ENCODE measurements at places on chromosomes 1 and 21.

- DNase-seq = no peak
Observed at GRCh38 chr1:226640321-226641136, 92.0 kb downstream of the STUM start.

DNA sequence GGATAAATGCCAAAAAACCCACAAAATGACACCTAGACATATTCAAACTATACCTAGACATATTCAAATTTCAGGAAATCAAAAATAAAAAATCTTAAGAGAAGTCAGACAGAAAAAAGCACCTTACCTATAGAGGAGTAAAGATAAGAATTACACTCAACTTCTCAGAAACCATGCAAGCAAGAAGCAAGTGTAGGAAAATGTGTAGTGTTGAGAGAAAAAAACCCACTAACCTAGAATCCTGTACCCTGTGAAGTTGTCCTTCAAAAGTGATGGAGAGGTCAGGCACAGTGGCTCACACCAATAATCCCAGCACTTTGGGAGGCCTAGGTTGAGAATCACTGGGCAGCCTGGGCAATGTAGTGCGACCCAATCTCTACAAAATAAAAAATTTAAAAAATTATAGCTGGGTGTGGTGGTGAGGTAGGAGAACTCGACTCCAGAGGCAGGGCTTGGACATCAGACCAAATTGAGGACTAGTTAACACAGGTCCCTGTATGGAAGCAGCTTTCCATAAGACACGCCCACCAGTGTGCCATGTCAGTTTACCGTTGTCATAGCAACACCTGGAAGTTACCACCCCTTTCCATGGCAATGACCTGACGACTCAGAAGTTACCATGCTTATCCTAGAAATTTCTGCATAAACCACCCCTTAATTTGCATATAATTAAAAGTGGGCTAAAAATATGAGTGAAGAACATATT lies 20.7 kb downstream of the PDIK1L start:
- no peak for DNase-seq

GRCh38 chr1:3547055-3548005 lies 64.0 kb downstream of the MEGF6 start:
- no peak for DNase-seq

GRCh38 chr1:235012436-235013210 lies 116.0 kb downstream of the TOMM20 start:
- no peak for DNase-seq

- DNase-seq = no peak
Observed at GRCh38 chr1:230054092-230054749, 12.8 kb upstream of the GALNT2 start.

DNA sequence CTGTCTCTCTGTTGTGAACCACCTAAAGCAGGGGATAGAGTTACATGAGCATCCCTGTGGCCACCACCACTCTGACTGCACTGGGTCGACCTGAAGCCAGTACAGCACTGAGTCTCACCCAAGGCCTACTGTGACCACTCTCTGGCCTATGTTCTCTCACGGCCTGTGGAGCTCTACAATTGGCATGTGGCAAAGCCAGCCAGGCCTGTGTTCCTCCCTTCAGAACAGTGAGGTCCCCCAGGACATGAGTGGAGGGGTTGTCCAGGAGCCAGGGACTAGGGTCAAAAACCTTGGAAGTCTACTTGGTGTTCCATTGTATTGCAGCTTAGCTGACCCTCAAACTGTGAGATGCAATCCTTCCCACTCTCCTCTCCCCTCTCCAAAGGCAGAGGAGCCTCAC lies 42.7 kb upstream of the FMO3 start:
- DNase-seq = no peak

- no peak for DNase-seq
Observed at GRCh38 chr1:228884615-228885566, 149.6 kb downstream of the RHOU start.

GRCh38 chr1:116771997-116772647 lies 17.9 kb downstream of the CD2 start:
- DNase-seq = no peak

DNA sequence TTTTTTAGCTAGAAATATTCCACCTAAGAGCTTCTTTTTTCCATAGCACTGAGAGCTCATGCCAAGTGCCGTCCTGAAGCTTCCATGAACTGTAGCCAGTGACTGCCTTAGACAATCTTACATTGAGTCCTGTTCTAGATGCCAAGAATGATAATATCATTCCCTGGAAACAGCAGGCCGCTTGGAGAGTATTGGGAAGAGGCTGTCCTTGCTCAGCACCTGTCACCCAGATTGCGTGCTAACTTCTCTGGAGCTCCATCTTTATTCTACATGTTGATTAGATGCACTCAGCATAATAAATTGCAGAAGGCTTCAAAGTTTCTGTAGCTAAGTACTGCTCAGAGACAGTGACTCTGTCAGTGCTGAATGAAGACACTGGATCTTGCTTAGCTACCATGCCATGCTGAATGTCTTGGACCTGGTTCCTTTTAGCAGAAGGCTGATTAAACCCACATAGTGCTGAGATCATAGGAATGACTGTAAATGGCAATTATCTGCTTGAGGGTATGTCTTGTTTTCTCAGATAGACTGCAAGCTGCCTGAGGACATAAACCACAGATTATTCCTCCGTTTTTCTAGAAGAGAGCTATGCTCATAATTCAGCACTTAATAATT lies 83.1 kb upstream of the IRF2BP2 start:
- no peak for DNase-seq

GRCh38 chr1:52917156-52917555 lies 4.4 kb downstream of the ECHDC2 start:
- DNase-seq = no peak

DNA sequence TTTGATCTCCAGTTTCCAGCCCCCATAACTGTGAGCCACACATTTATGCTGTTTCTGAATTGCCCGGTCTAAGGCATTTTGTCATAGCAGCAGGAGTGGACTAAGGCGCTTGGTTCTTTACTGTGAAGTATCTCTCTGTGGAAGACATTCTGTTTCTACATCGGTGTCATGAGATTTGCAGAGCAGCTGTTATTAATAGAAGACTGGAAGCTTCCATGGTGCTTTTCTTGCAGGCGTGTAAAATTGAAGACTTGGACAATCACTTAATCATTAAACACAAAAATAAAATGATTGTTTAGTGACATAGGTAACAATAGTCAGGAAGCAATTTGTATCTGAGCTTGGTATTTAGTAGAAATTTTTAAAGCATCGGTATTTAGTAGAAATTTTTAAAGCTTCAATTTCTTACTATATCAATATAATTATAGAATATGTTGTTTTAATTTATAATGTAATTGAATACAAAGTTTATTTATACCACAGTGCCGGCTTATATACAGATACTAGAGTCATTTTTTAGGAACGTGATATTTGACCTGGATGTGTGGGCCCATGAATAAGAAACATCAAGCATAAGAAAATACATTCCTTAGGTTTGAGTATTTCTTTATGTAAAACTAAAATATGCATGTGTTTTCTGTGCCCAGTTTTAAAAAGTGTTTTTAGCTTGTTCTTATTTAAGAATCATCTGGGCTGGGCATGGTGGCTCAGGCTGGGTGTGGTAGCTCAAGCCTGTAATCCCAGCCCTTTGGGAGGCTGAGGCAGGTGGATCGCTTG lies 60.6 kb upstream of the COL6A1 start:
- DNase-seq = no peak

GRCh38 chr1:232767305-232768074 lies 37.7 kb upstream of the MAP10 start:
- DNase-seq = no peak

GRCh38 chr1:27632387-27633297 lies 2.3 kb downstream of the FGR start:
- peak; percentile 8 for DNase-seq

DNA sequence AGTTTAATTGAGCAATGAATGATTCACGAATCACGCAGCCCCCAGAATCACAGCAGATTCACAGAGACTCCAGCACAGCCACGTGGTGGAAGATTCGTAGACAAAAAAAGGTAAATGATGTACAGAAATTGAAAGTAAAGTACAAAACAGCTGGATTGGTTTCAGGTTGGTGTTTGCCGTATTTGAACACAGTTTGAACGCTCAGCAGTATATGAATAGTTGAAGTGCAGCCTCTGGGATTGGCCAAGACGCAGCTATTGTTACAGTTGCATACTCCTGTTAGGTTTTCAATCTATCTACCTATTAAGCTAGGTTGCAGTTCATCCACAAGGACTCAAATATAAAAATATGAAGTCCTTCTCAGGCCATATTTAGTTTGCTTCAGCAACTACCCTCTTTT lies 3.1 kb upstream of the MRPL55 start:
- no peak for DNase-seq

DNA sequence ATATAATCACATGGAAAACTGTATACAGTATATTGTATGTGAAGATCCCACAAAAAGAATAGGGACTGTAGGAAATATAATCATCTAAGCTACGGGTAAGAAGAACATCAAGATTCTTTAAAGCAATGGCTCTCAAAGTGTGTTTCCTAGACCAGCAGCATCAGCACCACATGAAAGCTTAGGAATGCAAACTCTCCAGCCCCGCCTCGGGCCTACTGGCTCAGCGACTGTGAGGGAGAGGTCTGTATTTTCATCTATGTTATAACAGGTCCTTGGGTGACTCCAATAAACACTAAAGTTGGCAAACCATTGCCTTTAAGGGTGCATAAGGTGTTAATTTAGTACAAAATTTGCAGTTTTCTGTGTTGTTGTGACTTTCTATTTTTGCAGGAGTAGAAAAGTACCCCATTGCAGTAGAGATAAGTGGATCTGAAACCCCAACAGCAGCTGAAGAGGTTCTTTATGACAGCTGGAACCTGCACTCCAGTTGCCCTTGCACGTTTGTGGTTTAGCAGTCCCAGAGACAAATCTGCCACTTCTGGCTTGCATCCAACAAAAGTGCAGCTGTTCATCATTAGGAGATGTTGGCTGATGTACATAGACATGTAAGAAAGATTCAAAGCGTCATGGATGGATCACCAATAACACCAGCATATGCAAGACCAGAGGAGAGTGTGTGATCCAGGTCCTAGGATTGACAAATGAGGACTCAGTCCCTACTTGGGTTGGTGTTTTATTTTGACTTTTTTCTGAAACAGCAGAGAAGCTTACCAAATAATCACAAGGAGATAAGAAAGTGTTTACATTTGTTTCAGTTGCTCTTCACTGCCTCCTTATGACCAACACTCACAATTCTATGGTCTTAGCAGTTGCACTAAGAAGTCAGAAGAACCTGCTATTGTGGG lies 15.9 kb upstream of the IFNAR1 start:
- DNase-seq = peak; percentile 36

DNA sequence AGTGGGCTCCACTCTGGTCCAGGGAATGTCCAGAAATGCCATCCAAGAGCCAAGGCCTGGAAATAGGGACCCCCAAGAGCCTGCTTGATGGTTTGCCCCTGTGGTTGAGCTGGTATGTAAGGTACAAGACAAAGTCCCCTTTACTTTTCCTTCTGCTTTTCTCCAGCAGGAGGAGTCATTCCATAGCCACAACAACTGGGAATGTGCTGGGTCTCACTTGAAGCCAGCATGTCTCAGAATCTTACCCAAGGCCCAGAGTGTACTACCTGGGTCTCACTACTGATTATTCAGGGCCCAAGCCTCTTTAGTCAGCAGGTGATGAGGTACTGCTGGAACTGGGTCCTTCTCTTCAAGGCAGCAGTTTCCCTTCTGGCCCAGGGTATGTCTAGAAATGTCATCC lies 62.1 kb upstream of the CD55 start:
- no peak for DNase-seq

- DNase-seq = no peak
Observed at GRCh38 chr1:21919520-21919919, 17.6 kb downstream of the HSPG2 start.

GRCh38 chr21:36889401-36889800 lies 77.1 kb downstream of the HLCS start:
- DNase-seq = no peak

DNA sequence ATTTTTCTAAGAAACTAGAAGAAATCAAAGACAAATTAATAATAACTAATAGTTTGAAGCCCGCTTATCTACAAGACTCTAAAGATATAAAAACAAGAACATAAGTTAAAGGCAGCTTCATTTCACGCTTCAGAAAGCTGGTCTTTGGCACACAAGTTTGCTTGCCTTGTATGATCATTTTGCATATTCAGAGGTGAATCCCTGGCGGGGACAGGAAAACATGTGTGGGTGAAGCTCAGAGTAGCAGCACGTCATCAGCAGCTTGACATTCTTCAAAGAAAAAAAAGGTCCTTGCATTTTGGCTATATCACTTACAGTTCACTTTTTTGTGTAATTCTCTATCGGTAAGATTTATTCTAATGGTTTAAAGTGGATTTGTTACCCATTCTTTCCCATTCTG lies 1911.8 kb downstream of the MRPL39 start:
- no peak for DNase-seq

- DNase-seq = no peak
Observed at GRCh38 chr1:16298653-16299052, 53.6 kb downstream of the FBXO42 start.

- DNase-seq = no peak
Observed at GRCh38 chr1:48018799-48019198, 21.6 kb upstream of the TRABD2B start.

- no peak for DNase-seq
Observed at GRCh38 chr1:162987866-162988265, 81.3 kb upstream of the RGS4 start.

DNA sequence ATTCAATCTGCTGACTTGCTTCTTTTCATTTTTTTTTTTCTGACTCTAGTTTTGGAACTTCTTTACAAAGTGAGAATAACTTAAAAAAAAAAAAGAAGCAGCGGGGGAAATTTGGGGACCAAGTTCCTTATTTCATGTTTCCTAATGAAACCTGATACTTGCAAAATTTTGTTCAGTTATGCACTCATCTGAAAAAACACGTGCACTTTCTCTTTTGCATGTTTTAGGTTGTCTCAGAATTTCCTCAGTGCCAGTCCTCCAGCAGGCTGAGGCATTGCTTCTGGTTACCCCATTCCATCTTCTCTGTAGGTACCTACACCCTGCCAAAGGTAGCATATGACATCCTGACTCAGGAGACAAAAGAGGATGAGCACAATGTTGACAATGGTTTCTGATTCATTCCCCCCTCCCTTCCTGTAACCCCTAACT lies 299.7 kb downstream of the GRIK1 start:
- DNase-seq = no peak

GRCh38 chr1:10564063-10564462 lies 89.3 kb downstream of the PEX14 start:
- no peak for DNase-seq

DNA sequence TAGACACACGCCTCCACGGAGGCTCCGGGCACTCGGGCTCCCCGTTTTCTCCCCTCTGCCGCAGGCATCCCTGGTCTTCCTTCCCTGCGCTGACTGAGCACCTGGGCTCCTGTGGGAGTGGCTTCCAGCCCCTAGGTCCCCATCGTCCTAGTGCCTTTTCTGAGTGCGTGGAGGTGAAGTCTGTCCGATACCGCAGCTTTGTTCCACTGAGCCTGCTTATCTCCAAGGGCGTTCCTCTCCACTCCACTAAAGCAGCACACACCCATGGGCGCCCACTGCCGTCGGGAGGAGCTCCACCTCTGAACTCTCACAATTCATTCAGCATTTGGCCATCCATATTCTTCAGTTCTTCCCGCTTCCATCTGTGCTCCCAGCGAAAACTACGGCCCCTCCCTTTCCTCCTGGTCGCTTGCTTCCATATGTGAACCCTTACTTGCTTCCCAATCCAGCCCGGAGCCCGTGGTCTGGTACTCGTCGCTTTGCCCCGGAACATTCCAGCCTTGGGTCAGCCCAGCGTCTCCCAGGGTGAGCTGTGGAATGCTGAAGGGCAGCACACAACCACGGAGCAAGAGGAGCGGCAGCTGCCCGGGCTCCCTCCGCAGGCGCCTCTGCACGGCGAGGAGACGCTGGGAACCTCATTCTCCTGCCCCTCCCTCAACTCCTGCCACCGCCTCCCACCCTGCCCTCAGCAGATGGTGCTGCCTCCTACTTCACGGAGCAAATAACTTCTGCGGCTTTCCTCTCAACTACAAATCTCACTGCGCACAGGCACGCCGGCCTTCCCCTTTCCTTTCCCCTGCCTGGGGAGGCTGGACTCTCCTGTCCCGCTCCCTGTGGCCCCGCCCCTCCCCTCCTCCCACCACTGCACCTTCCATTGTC lies 27.5 kb downstream of the ATP8B2 start:
- DNase-seq = peak; percentile 45

All from central memory CD4-positive, alpha-beta T cell (primary cell).